ENCODE measurements at places on chromosomes 2 and 18.

DNA sequence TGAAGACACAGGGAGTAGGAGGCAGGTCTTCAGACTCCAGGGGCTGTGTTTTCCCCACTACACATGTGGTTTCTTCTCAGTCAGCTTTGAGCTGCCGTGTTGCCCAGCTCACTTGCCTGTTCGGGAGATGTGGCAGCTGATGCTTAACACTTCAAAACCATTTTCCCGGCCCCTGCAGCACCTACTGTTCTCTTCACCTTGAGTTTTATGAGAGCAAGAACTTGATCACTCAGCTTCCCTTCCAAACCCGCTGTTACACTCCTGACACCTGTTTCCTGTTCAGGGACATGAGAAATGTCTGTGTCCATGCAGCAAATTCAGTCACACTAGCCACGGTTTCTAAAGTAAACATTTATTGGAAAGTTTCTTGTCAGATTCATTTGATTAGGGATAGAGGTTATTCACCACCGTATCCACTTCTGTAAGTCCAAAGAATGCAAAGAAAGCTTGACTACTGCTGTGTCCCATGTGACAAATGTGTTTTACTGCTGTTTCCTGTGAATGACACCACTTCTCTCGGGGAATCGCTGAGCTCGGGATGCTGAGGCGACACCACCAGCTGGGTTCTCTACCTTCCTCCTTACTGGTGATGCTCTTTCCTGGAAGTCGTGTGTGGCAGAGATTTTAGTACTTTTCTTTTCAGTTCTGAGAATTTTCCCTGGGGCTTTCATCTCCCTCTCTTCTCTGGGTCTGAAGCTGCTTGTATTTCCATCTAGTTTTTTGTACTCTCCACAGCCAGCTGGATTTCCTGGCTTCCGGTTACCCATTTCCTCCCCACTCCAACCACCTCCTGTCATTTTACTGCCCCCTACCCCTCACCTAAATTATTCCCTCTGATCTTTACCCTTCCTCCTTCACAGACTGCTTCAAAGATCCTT is 91.7 kb downstream of the KLF7 start:
- DNase-seq, result peak; percentile 8

DNA sequence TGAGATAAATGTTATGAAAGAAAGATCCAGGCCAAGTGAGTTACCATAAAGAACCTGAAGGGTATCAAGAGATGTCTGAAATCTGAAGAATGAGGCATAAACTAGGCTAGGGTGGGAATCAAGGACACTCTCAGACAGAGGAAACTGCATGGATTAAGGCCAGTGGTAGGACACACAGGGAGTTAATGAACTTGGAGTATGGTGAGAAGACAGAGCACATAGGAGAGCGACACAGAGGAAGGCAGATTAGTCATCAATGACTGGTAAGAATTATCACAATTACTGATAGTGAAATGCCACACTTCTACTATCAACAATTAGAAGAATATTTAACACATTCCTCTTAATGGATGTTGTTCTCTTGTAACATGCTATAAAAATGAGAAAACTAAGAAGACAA is 76.9 kb downstream of the TTC21B start:
- no peak for DNase-seq

- no peak for DNase-seq
Observed at GRCh38 chr2:108635630-108636354, 83.5 kb upstream of the RANBP2 start.

DNA sequence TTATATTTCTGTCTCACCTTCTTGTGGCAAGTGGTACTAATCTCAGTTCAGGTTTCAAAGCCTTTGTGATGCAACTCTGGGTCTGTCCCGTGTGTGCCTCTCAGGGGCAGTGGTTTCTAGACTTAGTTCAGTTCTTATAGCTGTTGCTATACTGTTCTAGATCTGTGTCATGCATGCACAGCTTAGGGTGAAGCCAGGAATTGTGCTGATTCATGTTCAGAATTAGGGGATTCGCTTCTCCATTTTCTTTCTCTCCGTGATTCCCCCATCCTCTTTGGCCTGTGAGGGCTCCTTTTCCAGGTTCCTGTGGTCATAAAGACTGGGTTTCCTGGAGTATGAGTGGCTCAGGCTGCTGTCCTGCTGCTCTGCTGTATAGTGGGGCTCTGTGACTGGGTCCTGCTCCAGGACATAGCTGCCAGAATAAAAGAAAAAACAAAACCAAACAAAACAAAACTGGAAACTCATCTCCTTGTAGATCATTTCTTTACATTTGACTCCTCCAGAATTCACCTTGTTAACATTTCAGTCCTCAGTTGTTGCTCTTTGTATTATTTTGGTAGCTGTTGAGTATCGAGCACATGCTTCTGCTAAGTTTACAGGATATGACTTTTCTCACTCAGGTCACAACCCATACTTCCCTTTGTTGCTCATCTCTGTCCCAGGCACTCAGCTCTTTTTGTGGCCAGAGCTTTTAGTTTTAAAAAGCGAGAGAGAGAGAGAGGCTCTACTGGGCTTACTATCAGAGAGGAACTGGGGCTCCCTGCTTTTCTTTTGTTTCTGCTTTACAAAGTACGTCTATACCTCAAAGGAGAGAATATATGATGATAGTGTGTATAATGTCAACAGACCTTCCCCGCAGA is 34.2 kb downstream of the CERS6 start:
- DNase-seq, result no peak

- DNase-seq, result no peak
Observed at GRCh38 chr2:198042189-198042588, 237.8 kb downstream of the PLCL1 start.

DNA sequence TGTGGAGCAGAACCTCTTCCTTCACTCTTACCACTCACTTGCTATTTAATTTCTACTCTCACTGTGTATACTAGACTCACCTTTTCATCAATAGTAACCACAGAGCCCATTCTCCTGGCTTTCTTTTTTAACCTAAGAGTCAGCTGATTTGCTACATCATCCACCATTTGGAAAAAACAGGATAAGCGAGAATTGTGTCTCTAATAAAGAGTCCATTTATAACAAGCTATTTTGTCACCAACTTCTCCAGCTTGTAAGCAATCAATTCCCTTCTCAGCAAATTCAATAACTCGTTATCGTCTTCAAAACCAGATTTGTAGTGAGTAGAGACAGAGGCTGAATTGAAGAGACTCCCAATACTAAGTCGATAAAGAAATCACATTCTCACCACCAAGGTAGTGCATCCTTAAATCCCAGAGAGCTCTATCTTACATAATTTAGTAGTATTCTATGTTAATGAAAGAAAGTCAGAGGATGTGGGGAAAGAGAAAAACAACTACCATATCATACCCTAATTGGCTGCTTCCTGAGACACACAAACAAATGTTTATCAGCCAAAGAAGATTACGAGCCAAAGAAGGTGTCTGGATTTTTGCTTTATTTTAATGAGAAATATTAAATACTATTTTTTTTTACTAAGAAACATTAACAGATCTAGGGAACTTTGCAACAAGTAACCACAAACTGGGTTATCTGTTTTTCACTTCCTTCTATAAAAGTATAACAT is 52.5 kb upstream of the SPTBN1 start:
- DNase-seq, result no peak

DNA sequence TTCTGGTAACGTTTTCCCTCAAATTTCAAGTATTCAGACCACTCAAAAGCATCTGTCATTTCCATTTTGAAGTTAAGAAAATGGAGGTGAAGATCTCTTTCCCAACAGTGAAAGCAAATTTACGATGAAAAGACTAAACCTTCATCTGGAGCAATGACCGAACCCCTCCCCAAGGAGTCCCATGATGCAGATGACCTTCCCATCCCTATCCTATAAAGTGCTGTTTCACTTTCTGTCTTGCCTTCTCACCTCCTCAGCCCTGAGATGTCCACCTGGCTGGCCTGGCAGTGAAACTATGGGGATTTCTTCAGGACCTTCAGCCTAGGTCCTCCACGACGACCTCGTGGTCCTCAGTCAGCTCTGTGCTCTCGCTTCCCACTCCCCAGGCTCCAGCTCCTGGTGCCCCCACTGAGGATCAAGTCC is 925 bp upstream of the NPC1 start:
- DNase-seq, result no peak

- no peak for DNase-seq
Observed at GRCh38 chr2:54038835-54039234, 68.0 kb upstream of the PSME4 start.

DNA sequence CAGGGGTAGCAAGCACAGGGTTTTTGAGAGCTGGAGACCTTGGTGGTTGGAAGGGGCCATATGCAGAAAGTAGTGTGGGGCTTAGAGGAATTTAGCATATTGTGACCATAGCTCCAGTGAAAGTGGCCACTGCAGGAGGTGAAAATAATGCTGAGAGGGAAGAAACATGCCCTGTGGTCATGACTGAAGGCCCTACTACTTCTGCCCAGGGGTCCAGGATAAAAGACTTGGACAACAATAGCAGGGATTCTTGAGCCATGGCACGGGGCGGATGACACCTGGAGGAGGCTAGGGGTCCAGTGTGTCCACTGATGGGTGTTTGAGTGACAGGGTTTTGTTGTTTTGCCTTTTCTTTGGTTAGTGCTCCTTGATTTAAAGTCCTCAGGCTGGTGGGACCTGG is 694.6 kb downstream of the CPS1 start:
- DNase-seq, result no peak

- no peak for DNase-seq
Observed at GRCh38 chr2:127624756-127625571, 21.0 kb upstream of the GPR17 start.

GRCh38 chr18:23529604-23530003 is 26.3 kb downstream of the RMC1 start:
- DNase-seq, result no peak

- DNase-seq, result no peak
Observed at GRCh38 chr2:17520761-17521160, 2.5 kb upstream of the RAD51AP2 start.

- DNase-seq, result no peak
Observed at GRCh38 chr2:156006721-156007618, 325.6 kb downstream of the NR4A2 start.

- DNase-seq, result no peak
Observed at GRCh38 chr2:75788902-75789301, 78.2 kb upstream of the GCFC2 start.

DNA sequence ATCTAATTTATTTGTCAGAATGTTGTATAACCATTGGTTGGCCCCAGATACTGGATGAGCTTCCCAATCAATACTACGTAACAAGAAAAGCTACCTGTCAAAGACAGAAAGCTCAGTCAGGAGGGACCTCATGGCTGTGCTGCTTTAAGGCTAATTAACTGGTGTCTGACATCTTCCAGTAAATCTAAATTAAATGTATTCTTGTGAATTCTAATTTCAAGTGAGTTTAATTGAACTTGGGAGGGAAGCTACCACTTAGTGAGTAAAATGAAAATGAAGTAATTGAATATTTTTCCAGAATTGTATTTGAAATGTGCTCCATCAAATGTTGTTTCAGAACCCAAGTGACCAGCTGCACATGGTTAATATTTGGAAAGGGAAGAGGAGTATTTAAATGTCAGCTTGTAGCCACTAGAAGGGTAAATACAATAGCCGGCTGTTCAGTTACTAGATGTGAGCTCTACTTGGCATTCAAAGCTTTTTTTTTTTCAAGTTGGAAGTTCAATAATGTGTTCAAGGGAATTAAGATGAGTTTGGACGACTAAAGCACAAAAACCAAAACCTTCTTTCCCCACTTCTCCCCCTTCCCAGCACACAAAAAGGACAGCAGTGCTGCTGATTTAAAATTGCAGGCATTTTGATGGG is 62.0 kb downstream of the GPR39 start:
- DNase-seq, result no peak

DNA sequence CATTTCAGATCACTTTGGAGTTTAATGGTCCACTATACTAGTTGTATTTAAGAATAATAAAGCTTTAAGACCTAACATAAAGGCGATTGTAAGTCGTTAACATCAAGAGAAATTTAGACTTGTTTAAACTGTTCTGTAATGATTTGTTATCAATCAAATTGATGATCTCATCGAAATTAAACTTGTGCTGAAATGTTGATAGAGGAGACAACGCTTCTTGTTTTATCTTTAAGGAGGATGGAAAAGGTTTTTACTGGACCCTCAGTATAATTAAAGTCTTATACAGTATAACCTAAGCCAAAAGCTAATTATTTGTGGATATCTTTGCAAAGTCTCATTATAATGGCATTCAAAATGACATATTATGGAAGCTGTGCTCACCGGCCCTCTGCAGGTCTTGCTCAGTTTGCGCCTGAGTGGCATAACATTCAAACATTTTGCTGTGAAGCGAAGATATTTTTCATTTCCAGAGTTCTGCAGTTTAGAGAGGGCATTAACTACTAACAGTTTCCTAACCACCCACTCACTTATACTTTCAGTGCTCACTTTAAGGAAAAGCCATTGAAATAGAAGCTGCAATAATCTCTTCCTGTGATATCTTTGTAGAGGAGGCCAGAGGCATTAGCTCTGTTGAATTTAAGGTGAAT is 1.4 kb upstream of the SERTAD2 start:
- DNase-seq, result no peak

Data from NCI-H1092 (cell line).